CD4-positive, alpha-beta T cell (primary cell): ENCODE measurements at places on chromosomes 3 and 15. TPM values are rescaled to one million over a fixed set of nuclear protein-coding genes. Genes with fewer than 3 reads are reported as not detected.

The HACD3 gene
- total RNA-seq = 13.9 TPM

The NSMCE3 gene
- total RNA-seq = 46.9 TPM

The GOLGA8S gene
- 0.14 TPM for total RNA-seq

The MST1R gene
- 0.55 TPM for total RNA-seq

The GASK1A gene
- total RNA-seq = 0.28 TPM

The GXYLT2 gene
- total RNA-seq = not detected

The RARRES1 gene
- not detected for total RNA-seq

The DAZL gene
- not detected for total RNA-seq

The HACD2 gene
- 12.1 TPM for total RNA-seq

The COPG1 gene
- 79.3 TPM for total RNA-seq

The IGDCC3 gene
- not detected for total RNA-seq

GRCh38 chr3:118128886-118129285, 905.8 kb downstream of the IGSF11 start:
- no peak for DNase-seq

- DNase-seq = no peak
Observed at GRCh38 chr3:67033079-67033478, 35.0 kb downstream of the KBTBD8 start.

- DNase-seq = no peak
Observed at GRCh38 chr3:57659806-57660439, 33.0 kb downstream of the DENND6A start.

GRCh38 chr3:130404401-130404800, 58.9 kb downstream of the COL6A5 start:
- no peak for DNase-seq

DNA sequence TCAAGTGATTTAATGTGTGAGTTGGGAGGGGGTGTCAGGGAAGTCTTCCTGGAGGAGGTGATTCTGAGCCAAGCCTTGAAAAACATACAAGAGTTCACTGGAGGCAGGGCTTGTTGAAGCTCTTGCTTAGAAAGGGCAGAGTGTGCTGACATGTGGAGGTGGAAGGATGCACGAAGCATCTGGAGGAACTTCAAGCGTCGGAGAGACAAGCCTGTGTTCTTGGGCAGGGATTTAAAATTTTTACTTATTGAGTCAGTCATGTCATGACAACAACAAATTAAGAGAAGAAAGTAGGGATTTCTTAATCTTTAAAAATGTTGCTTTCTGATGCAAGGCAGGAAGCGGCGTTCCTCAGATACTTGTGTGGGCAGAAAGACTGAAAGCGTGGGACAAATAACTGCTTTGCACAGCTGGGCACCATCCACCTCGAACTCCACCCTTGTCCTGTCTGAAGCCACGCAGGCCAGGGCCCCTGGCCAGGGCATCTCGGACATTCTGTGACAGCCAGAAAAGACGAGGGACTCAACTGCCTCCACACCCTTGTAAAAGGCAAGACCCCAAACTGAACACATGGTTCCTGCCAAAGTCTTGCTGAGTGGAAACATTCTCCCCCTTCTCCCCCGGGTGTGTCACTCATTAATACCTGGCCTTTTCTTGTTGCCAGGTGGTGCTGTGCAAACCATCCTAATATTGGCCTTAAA, 6.9 kb upstream of the IL16 start:
- DNase-seq = no peak

DNA sequence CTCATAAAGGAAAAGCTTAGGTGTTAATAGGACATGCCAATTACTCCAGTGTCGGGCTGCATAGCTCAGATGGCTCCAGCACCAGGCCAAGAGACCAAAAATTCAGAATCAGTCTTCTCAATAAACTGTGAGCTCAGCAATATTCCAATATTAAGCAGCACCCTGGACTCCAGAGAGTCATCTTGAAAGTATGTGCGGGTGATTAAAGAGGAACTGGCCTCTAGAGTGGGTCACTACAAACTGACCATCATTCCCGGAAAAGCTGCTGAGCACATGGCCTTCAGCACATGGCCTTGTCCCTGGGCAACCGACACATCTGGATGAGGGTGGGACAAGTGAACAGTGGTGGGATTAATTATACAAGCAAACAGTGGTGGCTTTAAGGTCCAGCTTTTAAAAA, 59.0 kb downstream of the MAGI1 start:
- DNase-seq = no peak

DNA sequence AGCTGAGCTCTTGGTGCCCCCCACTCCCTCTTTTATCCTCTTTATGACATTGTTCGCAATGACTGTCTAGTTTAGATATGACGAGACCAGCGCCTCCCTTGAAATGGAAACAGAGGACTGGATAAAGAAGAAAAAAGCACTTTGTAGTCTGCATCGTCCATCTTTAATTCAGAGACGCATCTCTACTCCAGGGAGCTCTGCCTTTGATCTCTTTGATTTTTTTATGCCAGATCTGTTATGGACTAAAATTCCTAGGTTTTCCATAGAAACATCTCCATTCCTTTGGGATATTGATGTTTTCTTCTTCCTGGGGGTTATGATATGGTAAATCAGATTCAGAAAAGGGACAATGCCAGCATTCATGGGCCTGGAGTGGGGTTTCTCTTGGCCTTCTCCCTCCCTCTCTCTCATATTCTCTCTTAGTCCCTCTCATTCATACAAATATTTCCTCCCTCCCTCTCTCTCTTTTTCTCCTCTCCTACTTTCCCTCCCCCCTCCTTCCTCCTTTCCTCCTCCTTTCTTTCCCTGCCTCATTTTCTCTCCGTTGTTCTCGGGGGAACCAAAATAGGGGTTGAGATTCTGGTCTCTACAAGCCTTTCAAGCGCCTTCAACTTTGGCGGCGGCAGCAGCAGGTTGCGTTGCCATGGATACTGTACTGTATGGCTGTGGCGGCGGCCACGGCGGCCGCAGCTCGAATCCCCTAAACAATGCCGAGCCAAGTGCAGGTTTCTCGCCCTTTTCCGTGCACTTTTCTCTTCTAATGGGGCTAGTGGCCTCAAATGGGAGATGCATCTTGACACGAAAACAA, 45.5 kb downstream of the ZIC4 start:
- DNase-seq = no peak

DNA sequence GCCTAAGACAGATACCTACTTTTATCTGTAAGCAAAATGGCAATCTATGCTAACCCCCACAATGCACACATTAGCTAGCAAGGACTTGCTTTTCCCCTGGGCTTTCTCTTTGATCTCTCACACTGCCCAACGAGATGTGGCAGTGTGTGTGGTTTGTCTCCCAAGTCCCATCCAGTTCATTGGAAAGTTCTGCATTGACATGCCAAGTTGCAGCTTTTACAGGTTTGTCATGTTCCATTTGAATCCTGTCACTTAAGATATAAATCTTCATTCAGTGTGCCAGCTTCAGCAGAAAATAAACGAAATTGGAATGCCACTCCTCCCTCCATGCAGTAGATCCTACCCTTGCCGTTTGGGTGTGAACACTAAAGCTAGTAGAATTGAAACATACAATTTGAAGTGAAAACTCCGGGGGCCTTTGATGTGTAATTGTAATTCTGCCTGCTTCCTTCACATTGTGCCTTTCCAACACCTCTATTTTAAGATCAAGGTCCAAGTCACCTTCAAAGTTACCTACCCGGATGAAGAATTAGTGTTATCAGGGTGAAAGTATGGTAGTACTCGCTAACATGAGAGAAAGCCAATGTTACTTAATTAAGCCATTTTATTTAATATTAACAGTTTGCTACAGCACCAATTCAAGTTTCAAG, 130.9 kb upstream of the BHLHE40 start:
- DNase-seq = no peak

DNA sequence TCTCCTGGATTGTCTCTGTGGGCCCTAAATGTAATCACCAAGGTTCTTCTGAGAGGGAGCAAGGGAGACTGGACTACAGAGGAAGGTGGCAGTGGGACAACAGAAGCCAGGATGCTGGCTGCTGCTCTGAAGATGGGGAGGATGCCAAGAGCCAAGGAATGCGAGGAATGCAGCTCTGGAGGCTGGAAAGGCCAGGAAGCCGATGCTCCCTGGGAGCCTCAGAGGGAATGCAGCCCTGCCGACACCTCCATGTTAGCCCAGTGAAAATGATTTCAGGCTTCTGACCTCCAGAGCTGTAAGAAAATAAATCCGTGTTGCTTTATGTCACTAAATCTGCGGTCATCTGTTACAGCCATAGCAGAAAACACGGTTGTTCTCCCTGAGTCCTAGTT, 44.1 kb downstream of the UMPS start:
- no peak for DNase-seq

GRCh38 chr3:105800320-105800719, 68.5 kb downstream of the CBLB start:
- DNase-seq = no peak

GRCh38 chr3:57283334-57283733, 9.2 kb downstream of the ASB14 start:
- no peak for DNase-seq

GRCh38 chr15:98523912-98524662, 124.3 kb upstream of the IGF1R start:
- no peak for DNase-seq

DNA sequence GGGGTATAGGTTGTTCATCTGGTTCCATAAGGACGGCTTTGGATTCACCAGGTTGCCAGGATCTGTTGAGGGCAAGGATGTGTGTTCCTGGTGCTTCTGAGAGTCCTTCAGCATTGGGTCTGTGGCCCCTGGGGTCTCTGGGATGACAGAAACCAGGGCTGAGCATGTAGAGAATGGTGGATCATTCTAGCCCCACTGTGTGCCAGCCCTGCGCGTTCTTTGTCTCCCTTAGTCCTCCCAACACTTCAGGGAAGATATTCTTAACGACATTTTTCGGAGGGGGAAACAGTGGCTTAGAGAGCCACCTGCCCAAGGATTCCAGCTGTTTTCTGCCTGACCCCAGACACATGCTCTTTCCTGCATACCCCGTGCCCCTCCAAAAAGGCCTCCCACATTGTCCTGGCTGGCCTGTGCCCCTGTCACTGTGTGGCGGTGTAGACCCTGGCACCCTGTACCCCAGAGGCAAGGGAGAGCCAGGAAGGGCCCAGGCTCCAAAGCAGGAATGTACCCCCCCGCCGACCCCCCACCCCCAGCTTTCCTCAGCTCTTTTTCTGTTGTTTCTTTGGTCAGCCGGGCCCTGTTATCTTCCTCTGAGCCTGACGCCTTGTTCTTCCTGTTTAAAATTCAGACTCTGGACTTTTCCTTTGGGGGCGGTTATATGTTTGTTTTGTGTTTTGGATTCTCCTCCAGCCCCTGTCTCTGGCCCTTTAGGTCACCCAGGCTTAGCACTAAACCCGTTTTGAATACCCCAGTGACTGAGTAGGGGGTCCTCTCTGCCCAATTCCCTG, 57.8 kb upstream of the SMAD6 start:
- DNase-seq = no peak

GRCh38 chr3:171160325-171160724, 133.8 kb upstream of the SLC2A2 start:
- no peak for DNase-seq

GRCh38 chr3:183958775-183959174, 58.9 kb downstream of the ABCC5 start:
- no peak for DNase-seq

GRCh38 chr3:160806094-160806493, 50.1 kb downstream of the PPM1L start:
- DNase-seq = no peak

DNA sequence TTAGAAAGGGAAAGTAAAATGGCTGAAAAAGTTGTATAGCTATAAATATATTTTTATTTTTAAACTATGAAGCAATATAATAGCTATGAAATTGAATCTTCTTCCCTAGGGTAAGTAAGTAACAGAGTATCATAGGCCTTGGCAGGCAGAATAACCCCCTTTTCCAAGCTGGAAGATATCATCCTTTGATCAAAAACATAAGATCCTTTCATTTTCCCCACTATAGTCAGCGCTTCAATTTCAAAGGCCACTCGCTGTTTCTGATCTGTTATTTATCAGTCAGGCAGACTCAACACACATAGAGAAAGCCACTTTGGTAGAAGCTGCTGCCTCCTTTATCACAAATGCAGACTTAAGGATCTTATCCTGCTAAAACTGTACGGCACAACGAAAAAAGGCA, 74.0 kb upstream of the UBE2E2 start:
- DNase-seq = no peak

GRCh38 chr15:52709187-52709981, 30.2 kb upstream of the ATOSA start:
- DNase-seq = no peak

- DNase-seq = no peak
Observed at GRCh38 chr3:54146506-54147239, 24.3 kb downstream of the CACNA2D3 start.

- DNase-seq = no peak
Observed at GRCh38 chr15:76073554-76073953, 13.8 kb downstream of the TMEM266 start.

- no peak for DNase-seq
Observed at GRCh38 chr3:73708956-73709355, 84.2 kb upstream of the PDZRN3 start.

GRCh38 chr3:171373711-171374110, 86.5 kb downstream of the TNIK start:
- no peak for DNase-seq

- DNase-seq = no peak
Observed at GRCh38 chr15:78448441-78449219, 10.6 kb downstream of the IREB2 start.

GRCh38 chr3:152192936-152193672, 75.6 kb upstream of the MBNL1 start:
- no peak for DNase-seq

DNA sequence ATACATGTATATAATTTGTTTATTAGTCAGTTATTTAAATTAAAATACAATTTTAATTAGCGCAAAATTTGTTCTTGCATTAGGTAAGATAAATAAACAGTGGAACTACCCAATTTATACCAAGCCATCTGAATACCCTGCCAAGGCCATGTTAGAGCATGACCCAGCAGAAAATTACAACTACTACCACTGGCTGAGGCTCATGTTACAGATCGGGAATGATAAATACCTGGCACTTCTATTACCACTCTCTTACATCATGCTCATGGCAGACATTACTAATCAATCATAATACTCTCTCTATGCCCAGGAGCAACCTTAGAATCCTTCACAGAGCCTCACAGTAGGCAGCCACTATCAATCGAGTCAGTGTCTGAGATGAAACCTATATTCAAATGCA, 21.2 kb upstream of the LMOD3 start:
- DNase-seq = no peak

DNA sequence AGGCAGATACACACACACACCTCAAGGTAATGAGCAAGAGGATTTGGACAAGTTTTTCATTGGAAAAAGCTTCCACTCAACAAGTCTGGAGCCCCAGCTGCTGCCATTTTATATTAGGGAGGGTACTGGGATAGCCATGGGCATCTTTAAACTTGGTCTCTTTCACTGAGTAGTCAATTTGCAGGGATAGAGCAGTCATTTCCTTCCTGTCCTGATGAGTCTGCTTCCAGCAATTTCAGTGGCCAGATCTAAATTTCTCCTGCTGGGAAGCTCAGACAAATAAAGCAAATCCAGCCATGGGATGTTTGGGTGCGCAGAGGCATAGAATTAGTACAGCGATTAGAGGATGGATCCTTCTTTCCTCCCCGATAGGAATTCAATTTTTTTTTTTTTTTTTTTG, 874 bp upstream of the ERC2 start:
- no peak for DNase-seq

DNA sequence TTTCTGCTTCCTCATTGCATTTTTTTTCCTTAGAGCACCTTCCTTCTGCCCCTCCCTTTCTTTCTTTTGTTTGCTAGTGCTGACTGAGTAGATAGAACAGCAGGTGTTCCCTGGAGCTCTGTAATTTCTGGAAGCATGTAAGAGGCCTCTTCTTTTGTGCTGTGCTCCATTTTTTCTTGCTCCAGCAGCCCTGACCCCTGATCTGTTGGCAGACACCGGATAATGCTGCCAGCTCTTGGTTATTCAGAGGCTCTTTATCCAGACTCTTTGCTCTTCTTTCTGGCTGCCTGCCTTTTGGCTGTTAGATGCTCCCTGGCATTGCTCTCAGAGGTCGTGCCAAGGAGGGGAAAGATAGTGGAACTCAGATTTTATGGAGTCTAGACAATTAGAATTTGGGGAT, 104.4 kb upstream of the RBMS3 start:
- no peak for DNase-seq
